Central memory CD8-positive, alpha-beta T cell (primary cell): ENCODE measurements at places on chromosomes 12 and 14.

- no peak for DNase-seq
These were observed 80.9 kb downstream of the SYNE2 start for GRCh38 chr14:63933711-63934110.

DNA sequence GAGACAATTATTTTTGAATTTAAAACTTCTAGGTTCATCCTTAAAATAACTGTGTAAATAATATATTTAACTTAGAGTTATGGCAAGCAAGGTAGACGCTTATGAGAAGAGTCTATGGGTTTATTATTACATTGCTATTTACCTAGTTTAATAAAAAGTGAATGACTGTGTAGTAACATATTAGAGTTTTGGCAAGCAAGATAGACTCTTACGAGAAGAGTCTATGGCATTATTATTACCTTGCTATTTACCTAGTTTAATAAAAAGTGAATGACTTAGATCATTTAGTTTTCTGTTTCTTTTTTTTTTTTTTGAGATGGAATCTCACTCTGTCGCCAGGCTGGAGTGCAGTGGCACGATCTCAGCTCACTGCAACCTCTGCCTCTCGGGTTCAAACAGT lies 3.8 kb downstream of the RNF34 start:
- no peak for DNase-seq

GRCh38 chr12:131828671-131829355 lies 620 bp downstream of the MMP17 start:
- DNase-seq: no peak

DNA sequence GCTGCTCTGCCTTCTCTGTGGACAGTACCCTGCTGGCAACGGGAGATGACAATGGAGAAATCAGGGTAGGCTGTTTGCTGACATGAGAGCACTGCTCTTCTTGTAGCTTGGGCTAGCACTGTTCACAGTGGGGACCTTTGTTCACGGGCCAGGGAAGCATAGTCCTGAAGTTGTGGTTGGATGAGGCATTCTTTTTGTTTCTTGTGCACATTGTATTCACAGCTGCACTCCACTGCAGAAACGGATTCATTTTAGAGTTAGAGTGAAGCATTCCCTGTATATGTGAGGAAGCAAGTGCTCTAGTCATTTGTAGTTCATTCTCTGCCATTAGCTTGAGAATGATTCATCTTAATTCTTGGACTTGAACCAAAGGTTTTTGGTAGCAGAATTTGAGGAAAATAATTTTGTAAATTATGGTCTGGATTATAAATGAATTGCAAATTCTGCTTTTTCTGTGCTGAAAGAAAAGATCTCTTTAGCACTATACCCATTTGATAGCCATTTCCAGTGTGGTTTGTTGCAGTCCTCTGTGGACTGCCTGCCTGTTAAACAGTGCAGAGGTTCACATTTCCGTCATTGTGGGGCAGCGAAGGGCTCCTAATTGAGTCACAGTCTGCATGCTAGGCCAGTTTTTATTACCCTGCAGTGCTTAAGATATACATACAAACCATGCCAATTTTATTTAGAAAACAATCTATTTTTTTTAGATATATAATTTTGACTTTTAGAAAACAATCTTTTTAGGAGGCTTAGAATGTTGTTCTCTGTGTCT lies 80.6 kb downstream of the APAF1 start:
- no peak for DNase-seq
